ENCODE measurements at places on chromosomes 5 and 9. TPM values are rescaled to one million over a fixed set of nuclear protein-coding genes. Genes with fewer than 3 reads are reported as not detected.

The PRRT1B gene
- not detected for total RNA-seq

- no peaks in the 10 kb centered on the region for H3K4me1 ChIP-seq
- H3K36me3 ChIP-seq: no peaks in the 10 kb centered on the region
- no peak for DNase-seq
- H3K27me3 ChIP-seq: no peaks in the 10 kb centered on the region
- H3K27ac ChIP-seq: no peak overlapping the region
Observed at GRCh38 chr5:27312291-27312893, 274.0 kb upstream of the CDH9 start.

- H3K4me1 ChIP-seq: no peaks in the 10 kb centered on the region
- no peak overlapping the region for H3K27ac ChIP-seq
- no peak for DNase-seq
Observed at GRCh38 chr5:132238901-132239500, 11.3 kb upstream of the P4HA2 start.

DNA sequence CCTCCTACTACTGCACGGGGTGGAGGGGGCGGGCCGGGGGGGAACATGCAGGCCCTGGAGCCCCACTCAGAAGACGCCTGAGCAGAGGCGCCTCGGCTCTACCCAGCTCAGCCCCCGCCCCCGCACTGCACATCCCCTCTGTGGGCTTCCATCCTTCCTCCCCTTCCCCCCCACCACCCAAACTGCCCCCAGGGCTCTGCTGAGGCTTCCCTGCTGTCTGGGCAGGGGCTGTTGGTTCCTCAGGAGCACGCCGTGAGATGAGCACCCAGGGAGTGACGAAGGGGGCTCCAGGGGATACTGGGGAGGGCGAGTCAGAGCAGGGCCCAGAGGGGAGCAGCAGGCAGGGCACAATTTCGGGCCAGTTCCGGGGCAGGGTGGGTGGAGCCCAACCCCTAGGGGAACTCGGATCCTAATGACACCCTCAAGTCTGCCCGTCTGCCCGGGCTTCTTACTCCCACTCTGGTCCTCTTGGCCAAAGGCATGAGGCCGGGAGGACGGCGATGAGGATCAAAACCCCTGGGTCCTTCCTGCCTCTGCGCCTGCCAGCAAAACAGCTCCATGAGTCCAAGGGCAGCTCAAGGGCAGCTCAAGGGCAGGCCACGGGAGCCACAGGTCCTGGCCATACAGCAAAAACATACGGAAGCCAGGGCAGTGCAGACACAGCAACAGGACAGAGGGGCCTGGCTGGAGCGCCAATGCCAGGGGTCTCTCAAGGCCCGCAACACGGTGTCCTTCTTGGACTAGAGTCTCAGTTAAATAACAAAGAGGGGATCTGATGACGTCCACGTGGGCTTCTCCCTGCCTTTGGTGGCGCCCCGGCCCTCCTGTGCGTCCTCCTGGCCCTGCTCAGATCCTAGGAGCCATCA, 200.9 kb downstream of the AUH start:
- H3K27me3 ChIP-seq: no peaks in the 10 kb centered on the region
- no peak overlapping the region for H3K27ac ChIP-seq
- no peak for DNase-seq
- H3K4me1 ChIP-seq: no peaks in the 10 kb centered on the region

DNA sequence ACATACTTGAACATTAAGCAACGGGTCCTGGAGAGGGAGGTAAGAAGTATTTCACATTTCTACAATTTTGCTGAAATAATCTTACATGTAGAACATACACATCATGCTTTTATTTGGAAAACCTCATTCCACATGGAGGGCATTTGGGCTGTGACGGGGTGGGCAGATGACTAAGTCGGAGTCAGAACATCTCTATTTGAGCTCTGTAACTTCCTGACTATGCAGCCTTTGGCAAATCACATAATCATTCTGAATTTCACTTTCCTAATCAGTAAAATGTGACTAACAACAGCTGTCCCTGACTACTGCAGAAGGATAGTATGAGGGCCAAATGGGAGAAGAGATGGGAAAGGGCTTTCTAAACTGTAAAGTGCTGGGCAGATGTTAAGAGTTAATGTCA, 17.1 kb upstream of the IL6ST start:
- H3K36me3 ChIP-seq: no peaks in the 10 kb centered on the region
- H3K4me3 ChIP-seq: no peak overlapping the region
- H3K4me1 ChIP-seq: no peaks in the 10 kb centered on the region
- H3K27me3 ChIP-seq: no peaks in the 10 kb centered on the region

- peak overlapping the region; percentile 41 for H3K27ac ChIP-seq
- no peak for DNase-seq
- peaks cover 16% of the 10 kb centered on the region for H3K4me1 ChIP-seq
- H3K4me3 ChIP-seq: no peak overlapping the region
Observed at GRCh38 chr9:88604836-88605511, 70.0 kb downstream of the NXNL2 start.

The POLR3G gene
- 10.6 TPM for total RNA-seq

The HMMR gene
- 64.8 TPM for total RNA-seq

- no peaks in the 10 kb centered on the region for H3K36me3 ChIP-seq
- peaks cover 38% of the 10 kb centered on the region for H3K4me1 ChIP-seq
- no peaks in the 10 kb centered on the region for H3K27me3 ChIP-seq
- peak; percentile 58 for DNase-seq
- H3K27ac ChIP-seq: no peak overlapping the region
Observed at GRCh38 chr5:142977363-142978051, 207.3 kb downstream of the ARHGAP26 start.

DNA sequence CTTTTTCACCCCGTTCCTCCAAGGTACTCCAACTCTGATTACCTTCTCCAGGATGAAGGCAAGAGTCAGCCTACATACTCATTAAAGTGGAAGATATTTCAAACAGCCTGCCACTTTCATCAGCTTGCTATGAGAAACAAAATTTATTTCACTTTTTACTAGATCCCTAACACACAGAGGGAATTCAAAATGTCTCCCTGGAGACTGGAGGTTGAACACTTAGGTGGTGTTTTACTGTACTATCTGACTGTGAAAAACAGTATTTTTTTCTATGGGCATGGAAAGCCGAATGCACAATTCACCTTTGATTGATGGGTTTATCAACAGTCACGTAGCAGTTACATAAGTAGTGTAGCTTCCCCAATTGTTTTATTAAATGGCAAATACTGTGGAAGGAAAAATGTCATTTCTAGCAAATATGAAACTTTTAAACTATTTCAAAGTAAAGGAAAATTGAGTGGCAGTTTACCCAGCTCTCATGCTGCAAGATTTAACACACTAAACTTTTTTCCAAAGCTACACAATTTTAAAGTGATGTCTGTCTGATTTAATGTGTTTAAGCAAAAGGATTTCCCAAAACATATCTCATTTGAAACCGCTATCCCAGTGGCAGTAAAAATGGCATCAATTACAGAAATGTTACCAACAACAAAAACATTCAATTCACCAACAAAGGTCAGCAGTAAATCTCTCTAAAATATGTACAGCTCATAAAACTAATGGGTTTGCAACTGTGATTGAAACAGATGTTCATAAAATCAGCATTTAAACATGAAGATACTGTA, 125.0 kb upstream of the TLE4 start:
- H3K4me1 ChIP-seq: no peaks in the 10 kb centered on the region
- H3K27ac ChIP-seq: no peak overlapping the region
- no peaks in the 10 kb centered on the region for H3K36me3 ChIP-seq
- no peak overlapping the region for H3K4me3 ChIP-seq

DNA sequence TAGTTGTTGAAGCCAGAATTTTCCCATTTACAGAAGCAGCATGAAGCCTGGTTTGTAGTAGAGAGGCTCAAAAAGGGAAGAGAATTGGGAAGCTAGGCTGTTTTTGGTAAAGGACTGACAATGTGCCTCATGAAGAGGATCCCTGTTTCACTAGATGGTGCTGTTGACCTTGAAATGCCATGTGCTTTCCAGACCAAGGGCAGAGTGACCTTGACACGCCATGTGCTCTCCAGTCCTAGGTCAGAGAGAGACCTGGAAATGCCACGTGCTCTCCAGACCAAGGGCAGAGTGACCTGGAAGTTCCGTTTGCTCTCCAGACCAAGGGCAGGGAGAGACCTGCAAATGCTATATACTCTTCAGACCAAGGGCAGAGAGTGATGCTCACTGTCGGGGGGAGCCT, 32.0 kb downstream of the UNC13B start:
- no peaks in the 10 kb centered on the region for H3K4me1 ChIP-seq
- H3K4me3 ChIP-seq: no peak overlapping the region
- no peaks in the 10 kb centered on the region for H3K27me3 ChIP-seq
- DNase-seq: no peak
- H3K27ac ChIP-seq: no peak overlapping the region

- no peaks in the 10 kb centered on the region for H3K27me3 ChIP-seq
- no peaks in the 10 kb centered on the region for H3K36me3 ChIP-seq
- no peak for DNase-seq
- H3K4me3 ChIP-seq: no peak overlapping the region
- no peak overlapping the region for H3K27ac ChIP-seq
- no peaks in the 10 kb centered on the region for H3K4me1 ChIP-seq
Observed at GRCh38 chr9:134869554-134870300, 10.9 kb upstream of the FCN2 start.

- no peaks in the 10 kb centered on the region for H3K27me3 ChIP-seq
- DNase-seq: no peak
- H3K36me3 ChIP-seq: no peaks in the 10 kb centered on the region
- H3K4me3 ChIP-seq: no peak overlapping the region
Observed at GRCh38 chr5:102668220-102668932, 86.7 kb upstream of the PAM start.

DNA sequence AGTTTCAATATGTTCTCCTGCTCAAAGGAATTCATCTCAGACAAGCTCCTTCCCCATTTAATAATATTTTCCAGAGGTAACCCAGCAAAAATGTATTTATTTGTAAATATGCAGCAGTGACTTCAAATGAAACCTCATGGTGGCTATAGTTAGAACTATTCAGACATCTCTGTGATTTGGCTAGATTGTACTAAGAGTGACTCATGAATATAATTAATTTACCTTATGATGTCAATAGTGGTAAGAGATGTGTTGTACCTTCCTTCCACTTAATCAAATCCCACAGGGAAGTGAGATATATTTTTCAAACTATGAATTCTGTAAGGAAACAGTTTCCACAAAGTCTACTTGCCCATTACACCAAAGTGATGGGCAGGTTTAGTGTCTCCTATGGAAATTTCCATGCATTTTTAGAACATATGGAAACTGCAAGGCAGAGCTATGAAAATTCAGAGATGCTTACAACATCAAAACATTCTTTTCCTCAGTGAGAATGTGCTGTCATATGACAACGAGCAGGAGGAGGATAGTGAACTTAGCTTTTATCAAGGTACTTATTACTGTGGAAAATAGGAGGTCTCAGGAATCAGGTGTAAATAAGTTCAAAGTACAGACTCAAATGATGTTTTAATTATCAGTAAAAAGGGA, 34.0 kb upstream of the SPDL1 start:
- H3K27me3 ChIP-seq: peaks cover 51% of the 10 kb centered on the region
- DNase-seq: no peak
- H3K27ac ChIP-seq: no peak overlapping the region
- H3K4me3 ChIP-seq: no peak overlapping the region

The PCSK5 gene
- 0.17 TPM for total RNA-seq

The ZNF484 gene
- total RNA-seq: 10.9 TPM

DNA sequence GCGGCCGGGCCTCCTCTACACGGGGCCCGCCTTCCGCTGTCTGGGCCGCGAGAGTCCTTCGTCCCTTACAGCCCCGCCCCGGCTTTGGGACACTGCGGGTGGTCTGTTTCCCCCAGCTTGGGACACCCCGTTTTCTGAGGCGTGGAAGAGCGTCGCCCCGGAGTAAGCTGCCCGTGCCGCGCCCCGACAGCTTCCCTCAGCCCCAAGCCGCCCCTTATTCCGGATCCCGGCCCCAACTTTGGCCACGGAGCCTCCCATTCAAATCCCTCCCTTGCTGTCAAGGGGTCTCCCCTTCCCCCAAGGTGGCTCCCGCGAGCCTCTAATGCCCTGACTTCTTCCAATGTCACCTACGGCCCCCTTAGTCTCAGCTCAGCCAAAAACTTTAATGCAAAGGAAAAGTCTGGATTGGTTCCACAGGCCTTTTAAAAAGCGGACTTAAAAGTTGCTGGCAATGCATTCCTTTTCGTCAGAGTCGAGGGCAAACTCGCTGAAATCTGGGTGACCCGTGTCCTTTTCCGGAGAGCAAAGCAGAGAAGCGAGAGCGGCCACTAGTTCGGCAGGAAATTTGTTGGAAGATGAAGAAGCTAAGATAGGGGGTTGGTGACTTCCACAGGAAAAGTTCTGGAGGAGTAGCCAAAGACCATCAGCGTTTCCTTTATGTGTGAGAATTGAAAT, 19.8 kb downstream of the EXOSC2 start:
- H3K4me3 ChIP-seq: peak overlapping the region; percentile 97
- peak overlapping the region; percentile 98 for H3K27ac ChIP-seq
- H3K36me3 ChIP-seq: no peaks in the 10 kb centered on the region
- DNase-seq: peak; percentile 35
- H3K27me3 ChIP-seq: no peaks in the 10 kb centered on the region
- no peaks in the 10 kb centered on the region for H3K4me1 ChIP-seq

The ZNF462 gene
- total RNA-seq: 40.5 TPM

- no peaks in the 10 kb centered on the region for H3K27me3 ChIP-seq
- H3K27ac ChIP-seq: no peak overlapping the region
- DNase-seq: no peak
- H3K4me1 ChIP-seq: no peaks in the 10 kb centered on the region
- H3K36me3 ChIP-seq: no peaks in the 10 kb centered on the region
- no peak overlapping the region for H3K4me3 ChIP-seq
Observed at GRCh38 chr5:157120102-157120501, 11.3 kb upstream of the HAVCR2 start.

- H3K27ac ChIP-seq: no peak overlapping the region
- no peaks in the 10 kb centered on the region for H3K27me3 ChIP-seq
- H3K4me1 ChIP-seq: peaks cover 7% of the 10 kb centered on the region
- no peaks in the 10 kb centered on the region for H3K36me3 ChIP-seq
Observed at GRCh38 chr5:169911448-169912212, 68.7 kb downstream of the INSYN2B start.

DNA sequence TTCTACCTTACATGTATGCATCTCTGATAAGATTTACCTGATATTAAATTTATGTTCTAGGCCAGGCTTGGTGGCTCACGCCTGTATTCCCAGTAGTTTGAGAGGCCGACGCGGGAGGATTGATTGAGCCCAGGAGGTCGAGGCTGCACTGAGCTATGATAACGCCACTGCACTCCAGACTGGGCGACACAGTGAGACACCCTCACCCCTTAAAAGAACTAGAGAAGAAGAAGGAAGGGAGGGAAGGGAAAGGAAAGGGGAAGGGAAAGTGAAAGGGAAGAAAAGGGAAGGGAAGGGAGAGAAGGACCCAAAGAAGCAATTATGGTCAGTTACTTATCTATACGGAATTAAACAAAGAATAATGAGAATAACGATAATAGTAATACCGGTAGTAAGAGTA, 1.2 kb upstream of the RFK start:
- peak overlapping the region; percentile 86 for H3K27ac ChIP-seq
- H3K36me3 ChIP-seq: peaks cover 10% of the 10 kb centered on the region
- H3K27me3 ChIP-seq: no peaks in the 10 kb centered on the region
- H3K4me3 ChIP-seq: peak overlapping the region; percentile 88
- DNase-seq: no peak

Data from A673 (cell line).